ENCODE measurements at places on chromosomes 12 and 14. TPM values are rescaled to one million over a fixed set of nuclear protein-coding genes. Genes with fewer than 3 reads are reported as not detected.

SLC5A8 gene
- total RNA-seq = under 0.01 TPM

ANG gene
- total RNA-seq = 3.7 TPM

PPFIBP1 gene
- 49.1 TPM for total RNA-seq

CDK2 gene
- total RNA-seq = 9.4 TPM

DCAF11 gene
- 85.6 TPM for total RNA-seq

CLEC9A gene
- not detected for total RNA-seq

LUM gene
- 396 TPM for total RNA-seq

SYT1 gene
- total RNA-seq = 2.1 TPM

SALL2 gene
- 5.2 TPM for total RNA-seq

GPR84 gene
- total RNA-seq = not detected

PTGDR gene
- under 0.01 TPM for total RNA-seq

KCNMB4 gene
- 6.3 TPM for total RNA-seq

REP15 gene
- 1.0 TPM for total RNA-seq

PKP2 gene
- total RNA-seq = 5.2 TPM

CHD8 gene
- total RNA-seq = 48.0 TPM

CLEC7A gene
- total RNA-seq = 2.1 TPM

SLC25A47 gene
- total RNA-seq = 0.52 TPM

PDZRN4 gene
- 1.6 TPM for total RNA-seq

AKAP6 gene
- total RNA-seq = 102 TPM

RNASE3 gene
- total RNA-seq = not detected

BLOC1S1 gene
- 42.3 TPM for total RNA-seq

PTPRQ gene
- total RNA-seq = 3.7 TPM

OVCH1 gene
- total RNA-seq = under 0.01 TPM

IFNG gene
- not detected for total RNA-seq

DCN gene
- total RNA-seq = 688 TPM

IGF1 gene
- total RNA-seq = 12.5 TPM

LALBA gene
- total RNA-seq = not detected

HSPA2 gene
- 11.0 TPM for total RNA-seq

NDUFA12 gene
- 105 TPM for total RNA-seq

ACSM4 gene
- total RNA-seq = not detected

HIGD1C gene
- not detected for total RNA-seq

MUCL1 gene
- total RNA-seq = not detected

OTUB2 gene
- total RNA-seq = 1.0 TPM

RNASE9 gene
- not detected for total RNA-seq

SLCO1A2 gene
- total RNA-seq = not detected

KRT85 gene
- total RNA-seq = 0.52 TPM

OAS1 gene
- 8.9 TPM for total RNA-seq

NTS gene
- total RNA-seq = 2.6 TPM

ACVRL1 gene
- 56.9 TPM for total RNA-seq

SAMD15 gene
- total RNA-seq = not detected

KRT82 gene
- not detected for total RNA-seq

VRTN gene
- not detected for total RNA-seq

FRMD6 gene
- 33.4 TPM for total RNA-seq

OR4Q3 gene
- total RNA-seq = not detected

AKAP3 gene
- total RNA-seq = 1.0 TPM

TAS2R30 gene
- total RNA-seq = 12.5 TPM

FOXN4 gene
- total RNA-seq = not detected

ARHGAP9 gene
- 5.2 TPM for total RNA-seq

ARF6 gene
- 24.5 TPM for total RNA-seq

FBXW8 gene
- total RNA-seq = 8.9 TPM

SMOC1 gene
- 3.1 TPM for total RNA-seq

PGF gene
- total RNA-seq = 8.9 TPM

RNASE7 gene
- total RNA-seq = not detected

SIX6 gene
- total RNA-seq = not detected

PAPOLA gene
- 117 TPM for total RNA-seq

HIP1R gene
- 6.3 TPM for total RNA-seq

KRT5 gene
- 1.6 TPM for total RNA-seq

CFAP251 gene
- 2.6 TPM for total RNA-seq

KCNA1 gene
- total RNA-seq = 1.6 TPM
